Heart right ventricle (tissue), 16 donors: ENCODE measurements at places on chromosomes 6 and 20. TPM values are rescaled to one million over a fixed set of nuclear protein-coding genes. Genes with fewer than 3 reads are reported as not detected.
A peak's percentile ranks its signal among the peaks of the same experiment; 100 is the strongest.

DNA sequence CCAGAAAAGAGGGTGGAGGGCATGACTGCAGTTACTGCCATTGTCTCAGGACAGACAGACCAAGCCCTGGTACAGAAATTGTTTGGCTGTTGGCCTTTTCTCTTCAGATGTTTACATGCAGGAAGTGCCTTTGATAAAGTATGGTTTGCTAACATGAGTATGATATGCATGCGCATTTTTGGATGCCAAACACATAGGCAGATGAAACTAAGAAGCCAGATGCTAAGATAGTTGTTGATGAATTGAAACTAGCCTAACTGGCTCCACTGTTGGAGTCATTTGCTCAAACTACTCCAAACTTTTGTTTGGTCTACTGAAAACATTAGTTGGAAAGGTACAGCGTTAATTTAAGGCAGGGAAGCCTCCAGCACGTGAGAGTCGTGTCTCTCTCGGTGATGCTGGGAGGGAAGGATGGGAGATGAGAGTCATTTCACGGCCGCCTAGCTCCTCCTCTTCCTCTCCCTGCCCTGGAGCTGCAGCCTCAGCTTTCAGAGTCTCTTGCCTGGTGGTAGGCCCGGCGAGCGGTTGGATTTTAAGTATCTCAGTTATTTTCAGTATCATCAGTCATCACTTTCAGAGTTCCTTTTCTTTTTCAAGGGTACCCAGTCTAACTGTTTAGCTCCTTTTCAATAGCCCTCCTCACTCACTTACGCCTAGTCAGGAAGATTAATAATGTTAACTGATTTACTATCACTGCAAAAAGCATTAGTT lies 29.7 kb downstream of the RREB1 start:
- no peaks in the 10 kb centered on the region for H3K27me3 ChIP-seq
- DNase-seq = peak; percentile 59
- peak overlapping the region; percentile 68 for H3K27ac ChIP-seq
- H3K4me3 ChIP-seq = peak overlapping the region; percentile 18

DNA sequence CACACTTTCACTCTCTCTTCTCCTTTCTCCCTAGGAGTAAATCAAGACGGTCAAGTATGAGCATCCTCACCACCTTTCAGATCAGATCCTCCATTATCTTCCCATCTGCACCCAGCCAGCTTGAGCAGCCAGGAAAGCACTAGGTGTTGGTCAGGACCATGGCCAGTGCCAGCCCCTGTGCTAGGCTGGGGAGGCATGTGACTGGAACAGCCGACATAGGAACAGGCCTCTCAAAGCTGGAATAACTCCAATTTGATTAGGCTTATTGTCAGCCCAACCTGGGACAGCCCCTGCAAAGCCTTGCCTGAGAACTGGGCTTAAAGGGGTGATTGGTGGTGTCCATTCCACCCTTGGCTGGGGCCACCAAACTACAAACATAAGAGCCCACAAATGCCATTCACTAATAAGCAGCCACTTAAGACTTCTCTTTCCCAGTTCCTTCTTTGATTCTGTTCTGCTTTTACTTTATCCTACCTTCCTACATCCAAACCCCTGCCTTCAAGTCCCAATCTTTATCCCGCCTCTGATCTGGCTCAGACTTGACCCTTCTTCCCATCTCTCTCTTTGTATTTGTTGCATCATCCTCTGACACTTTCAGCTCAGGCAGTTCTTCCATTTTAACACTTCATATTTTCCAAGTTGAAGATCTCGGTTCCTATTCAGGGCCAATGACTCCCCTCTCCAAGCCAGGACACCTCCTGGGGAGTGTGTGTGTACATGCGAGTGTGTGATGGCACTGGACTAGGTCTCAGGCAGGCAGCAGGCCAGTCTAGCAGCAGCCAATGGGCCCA lies 4.5 kb upstream of the TREM2 start:
- H3K4me1 ChIP-seq = peaks cover 1% of the 10 kb centered on the region
- no peak overlapping the region for H3K27ac ChIP-seq
- no peaks in the 10 kb centered on the region for H3K36me3 ChIP-seq
- DNase-seq = no peak
- no peaks in the 10 kb centered on the region for H3K27me3 ChIP-seq

- no peak overlapping the region for H3K4me3 ChIP-seq
- no peaks in the 10 kb centered on the region for H3K36me3 ChIP-seq
- no peak overlapping the region for H3K27ac ChIP-seq
- H3K27me3 ChIP-seq = no peaks in the 10 kb centered on the region
These were observed 68.7 kb upstream of the TAB2 start for GRCh38 chr6:149248693-149249369.

DNA sequence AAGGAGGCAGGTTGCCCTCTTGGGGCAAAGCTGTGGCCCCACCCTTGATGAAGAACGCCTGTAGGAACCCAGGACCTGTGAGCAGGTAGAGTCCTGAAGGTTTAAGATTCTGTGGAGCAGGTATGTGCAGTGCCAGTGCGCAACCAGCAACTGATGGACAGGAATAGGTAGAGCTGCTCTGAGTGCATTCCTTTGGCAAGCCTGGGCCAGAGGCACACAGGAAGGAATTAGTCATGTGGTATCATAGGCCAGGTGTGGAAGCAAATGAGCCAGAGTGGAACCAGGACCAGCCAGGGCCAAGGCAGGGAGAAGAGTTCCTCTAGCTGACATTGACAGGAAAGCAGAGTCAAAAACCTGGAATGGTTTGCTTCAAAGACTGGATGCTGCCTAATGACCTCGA lies 1.4 kb upstream of the KHDC1 start:
- H3K27me3 ChIP-seq = no peaks in the 10 kb centered on the region
- H3K4me3 ChIP-seq = no peak overlapping the region
- H3K4me1 ChIP-seq = peaks cover 3% of the 10 kb centered on the region
- no peak for DNase-seq
- H3K36me3 ChIP-seq = no peaks in the 10 kb centered on the region

DNA sequence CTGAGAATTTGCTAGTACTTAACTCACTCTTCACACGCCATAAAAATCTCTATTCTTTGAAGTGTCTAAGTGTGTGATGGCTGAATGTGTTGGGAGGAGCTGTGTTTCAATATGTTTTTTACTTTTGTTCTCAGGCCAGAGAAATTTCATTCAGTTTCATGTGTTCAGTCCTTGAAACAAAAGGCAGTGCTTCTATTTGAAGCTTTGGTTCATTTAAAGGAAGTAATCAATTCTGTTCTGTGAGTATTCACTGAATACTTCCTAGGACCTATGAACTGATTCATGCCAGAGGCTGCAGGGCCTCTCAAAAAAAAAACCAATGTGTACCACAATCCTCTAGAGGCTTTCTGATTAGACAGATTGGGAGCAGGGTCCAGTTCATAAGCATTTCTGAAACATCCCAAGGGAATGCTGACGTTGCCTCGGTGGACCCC lies 12.4 kb upstream of the F13A1 start:
- H3K27ac ChIP-seq = peak overlapping the region; percentile 84
- H3K27me3 ChIP-seq = no peaks in the 10 kb centered on the region
- H3K4me3 ChIP-seq = no peak overlapping the region
- H3K36me3 ChIP-seq = no peaks in the 10 kb centered on the region
- peaks cover 20% of the 10 kb centered on the region for H3K4me1 ChIP-seq

- no peak overlapping the region for H3K27ac ChIP-seq
- H3K27me3 ChIP-seq = no peaks in the 10 kb centered on the region
- no peak overlapping the region for H3K4me3 ChIP-seq
- H3K4me1 ChIP-seq = peaks cover 14% of the 10 kb centered on the region
- H3K36me3 ChIP-seq = peaks cover 37% of the 10 kb centered on the region
- DNase-seq = no peak
These were observed 98.7 kb downstream of the SULF2 start for GRCh38 chr20:47686545-47686944.

DNA sequence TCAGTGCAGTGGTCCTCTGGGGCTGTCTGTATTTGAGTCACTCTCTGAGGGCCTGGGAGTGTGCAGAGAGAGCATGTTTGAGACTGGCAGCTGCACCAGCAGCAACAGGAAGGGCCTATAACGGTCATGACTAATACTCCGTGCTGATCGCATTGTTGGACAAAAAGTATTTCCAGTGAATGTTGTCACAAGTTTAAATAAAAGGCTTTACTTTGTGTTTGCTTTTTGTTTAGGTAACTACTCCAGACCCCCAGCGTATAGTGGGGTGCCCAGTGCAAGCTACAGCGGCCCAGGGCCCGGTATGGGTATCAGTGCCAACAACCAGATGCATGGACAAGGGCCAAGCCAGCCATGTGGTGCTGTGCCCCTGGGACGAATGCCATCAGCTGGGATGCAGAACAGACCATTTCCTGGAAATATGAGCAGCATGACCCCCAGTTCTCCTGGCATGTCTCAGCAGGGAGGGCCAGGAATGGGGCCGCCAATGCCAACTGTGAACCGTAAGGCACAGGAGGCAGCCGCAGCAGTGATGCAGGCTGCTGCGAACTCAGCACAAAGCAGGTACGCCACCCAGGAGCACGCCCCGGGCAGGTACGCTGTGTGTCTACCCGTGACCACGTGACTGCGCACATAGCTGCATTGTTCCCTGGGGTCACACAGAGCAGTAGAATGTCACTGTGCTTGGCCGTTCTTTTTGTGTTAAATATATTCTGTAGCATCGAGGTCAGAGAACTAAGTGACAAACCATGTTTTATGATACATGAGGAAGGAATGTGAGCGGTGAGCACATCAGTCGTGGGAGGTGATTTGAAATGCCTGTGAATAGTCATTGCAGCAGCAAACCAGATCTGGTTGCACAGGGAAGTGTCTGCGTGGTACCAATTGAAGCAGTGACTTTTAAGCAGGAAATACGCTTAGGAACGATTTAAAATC lies 174.7 kb downstream of the TMEM242 start:
- H3K36me3 ChIP-seq = no peaks in the 10 kb centered on the region
- no peak overlapping the region for H3K4me3 ChIP-seq

DNA sequence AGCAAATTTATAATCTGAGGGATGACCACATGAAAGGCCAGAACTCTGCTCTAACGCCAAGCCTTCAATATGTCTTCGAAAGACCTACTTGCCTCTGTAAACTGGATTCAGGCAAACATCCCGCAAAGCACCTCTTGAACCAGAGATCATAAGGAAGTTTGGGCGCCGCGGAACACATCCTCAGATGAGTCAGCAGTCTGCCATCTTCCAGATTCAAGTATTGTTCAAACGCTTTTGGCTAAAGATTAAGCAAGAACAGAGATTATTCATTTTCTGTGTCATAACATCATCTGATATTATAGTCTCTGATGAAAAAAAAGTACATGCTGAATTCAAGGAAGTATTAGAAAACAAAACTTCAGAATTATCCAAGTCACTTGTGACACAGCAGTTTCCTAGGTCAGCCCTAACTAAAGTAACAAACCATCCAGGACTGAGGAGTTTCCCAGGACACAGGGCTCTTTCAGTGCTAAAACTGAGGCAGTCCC lies 20.8 kb downstream of the TBC1D7 start:
- no peak overlapping the region for H3K4me3 ChIP-seq
- peaks cover 39% of the 10 kb centered on the region for H3K4me1 ChIP-seq
- DNase-seq = no peak
- H3K36me3 ChIP-seq = no peaks in the 10 kb centered on the region
- no peaks in the 10 kb centered on the region for H3K27me3 ChIP-seq

DNA sequence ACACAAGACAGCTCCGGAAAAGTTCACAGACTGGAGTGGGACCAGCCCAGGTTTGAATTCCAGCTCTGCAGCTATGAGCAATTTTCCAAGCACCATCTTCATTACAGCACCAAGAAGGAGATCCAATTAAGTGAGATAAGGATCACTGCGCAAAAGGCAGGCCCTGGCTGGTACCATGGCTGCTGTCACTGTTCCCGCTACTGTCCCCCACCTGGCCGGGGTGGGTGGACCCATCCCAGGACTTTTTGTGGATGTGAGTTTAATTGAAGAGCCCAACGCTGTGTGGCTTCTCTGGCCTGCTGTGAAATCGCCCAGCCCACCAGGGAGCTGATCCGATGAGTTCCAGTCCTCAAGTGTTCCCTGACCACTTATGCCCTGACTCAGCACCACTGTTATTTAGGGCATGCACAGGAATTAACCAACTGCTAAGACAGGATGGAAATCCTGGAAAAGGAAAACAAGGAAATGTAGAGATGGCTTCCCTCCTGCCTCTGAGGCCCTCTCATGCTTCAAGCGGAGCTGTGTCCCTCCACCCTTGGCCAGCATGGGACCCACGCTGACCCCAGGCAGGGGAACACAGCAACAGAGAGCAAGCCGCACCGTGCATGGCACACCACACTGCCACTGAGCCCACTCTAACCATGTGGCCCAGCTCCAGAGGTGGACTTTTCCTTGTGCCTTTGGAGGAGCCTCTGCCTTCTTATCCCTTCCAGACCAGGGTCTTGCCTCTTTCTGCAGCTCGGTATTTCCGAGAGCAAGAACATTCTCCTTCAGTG lies 150.0 kb upstream of the CST7 start:
- peaks cover 8% of the 10 kb centered on the region for H3K27me3 ChIP-seq
- H3K4me1 ChIP-seq = no peaks in the 10 kb centered on the region
- no peak for DNase-seq
- H3K4me3 ChIP-seq = no peak overlapping the region

- no peak overlapping the region for H3K4me3 ChIP-seq
- no peaks in the 10 kb centered on the region for H3K27me3 ChIP-seq
- DNase-seq = no peak
- no peaks in the 10 kb centered on the region for H3K36me3 ChIP-seq
- H3K4me1 ChIP-seq = no peaks in the 10 kb centered on the region
These were observed 77.1 kb downstream of the SOD2 start for GRCh38 chr6:159615918-159616317.

DNA sequence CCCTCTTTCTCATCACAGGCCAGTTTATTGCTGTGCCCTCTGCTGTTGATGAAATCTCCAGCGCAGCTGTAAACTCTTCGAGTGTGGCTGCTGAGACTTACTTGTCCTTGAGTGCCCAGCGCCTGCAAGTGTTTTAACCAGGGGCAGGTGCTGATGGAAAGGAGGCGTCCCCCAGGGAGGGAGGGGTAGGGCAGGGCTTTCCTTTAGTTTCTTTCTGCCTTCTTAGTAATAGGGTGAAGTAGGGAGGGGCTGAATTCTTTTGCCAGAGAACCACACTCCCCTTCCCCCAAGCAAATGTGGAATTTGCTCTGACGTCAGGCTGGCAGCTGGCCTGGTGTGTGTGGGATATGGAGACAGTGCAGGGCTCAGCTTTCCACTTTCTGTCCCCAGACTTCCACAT lies 61.2 kb downstream of the IGF2R start:
- peak; percentile 93 for DNase-seq
- no peak overlapping the region for H3K4me3 ChIP-seq
- no peaks in the 10 kb centered on the region for H3K36me3 ChIP-seq
- no peak overlapping the region for H3K27ac ChIP-seq
- H3K4me1 ChIP-seq = peaks cover 33% of the 10 kb centered on the region

- H3K4me1 ChIP-seq = no peaks in the 10 kb centered on the region
- H3K27me3 ChIP-seq = no peaks in the 10 kb centered on the region
- no peak overlapping the region for H3K27ac ChIP-seq
- H3K4me3 ChIP-seq = no peak overlapping the region
- no peaks in the 10 kb centered on the region for H3K36me3 ChIP-seq
These were observed 77.8 kb downstream of the STMND1 start for GRCh38 chr6:17179530-17180073.

- no peak for DNase-seq
- no peaks in the 10 kb centered on the region for H3K4me1 ChIP-seq
- peak overlapping the region; percentile 39 for H3K27ac ChIP-seq
- H3K27me3 ChIP-seq = no peaks in the 10 kb centered on the region
- no peaks in the 10 kb centered on the region for H3K36me3 ChIP-seq
These were observed 94.0 kb upstream of the NHSL1 start for GRCh38 chr6:138593124-138593877.

Gene PCMTD2
- polyA plus RNA-seq = 68.4 TPM

Gene GSTA3
- not detected for polyA plus RNA-seq

Gene CST2
- polyA plus RNA-seq = not detected

Gene DLL1
- 2.6 TPM for polyA plus RNA-seq

Gene TCP11
- 0.03 TPM for polyA plus RNA-seq

Gene RAET1L
- polyA plus RNA-seq = not detected

Gene TTI1
- polyA plus RNA-seq = 8.3 TPM

Gene SPATA25
- 0.65 TPM for polyA plus RNA-seq
